ENCODE measurements at places on chromosomes 6 and 20.

DNA sequence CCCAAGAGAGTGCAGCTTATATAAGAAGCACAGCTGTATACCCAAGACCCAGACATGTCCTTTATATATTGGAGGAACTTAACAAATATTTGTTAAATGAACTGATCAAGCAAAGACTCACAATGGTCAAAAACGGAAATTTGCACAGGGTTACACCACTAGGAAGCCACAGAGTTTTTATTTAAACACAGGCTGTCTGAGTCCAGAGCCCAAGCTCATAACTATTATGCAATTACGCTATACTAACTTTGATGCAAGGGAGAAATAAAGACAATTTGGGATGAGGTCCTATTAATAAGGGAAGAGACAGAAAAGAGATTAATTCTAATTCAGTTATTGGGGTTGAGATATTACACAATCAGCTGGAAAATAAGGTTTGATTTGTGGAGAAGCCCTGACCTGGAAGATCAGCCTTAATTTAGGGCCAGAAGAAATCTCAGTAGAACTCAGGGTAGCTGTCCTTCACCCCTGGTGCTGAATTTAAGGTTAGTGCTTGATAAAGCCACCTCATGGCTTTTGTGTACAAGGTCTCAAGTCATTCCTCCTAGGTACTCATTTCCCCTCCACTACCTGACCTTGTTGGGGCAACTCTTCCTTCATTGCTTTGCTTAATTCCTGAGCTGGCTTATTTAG is 10.5 kb upstream of the ZNF334 start:
- no peak for DNase-seq

- DNase-seq, result no peak
Measured at GRCh38 chr20:62812181-62812906, 4.5 kb upstream of the COL9A3 start.

GRCh38 chr6:40340957-40341356 is 246.2 kb downstream of the LRFN2 start:
- no peak for DNase-seq

GRCh38 chr20:406200-407132 is 1.6 kb upstream of the RBCK1 start:
- DNase-seq, result no peak

GRCh38 chr20:45359406-45360148 is 3.4 kb upstream of the SYS1 start:
- no peak for DNase-seq

DNA sequence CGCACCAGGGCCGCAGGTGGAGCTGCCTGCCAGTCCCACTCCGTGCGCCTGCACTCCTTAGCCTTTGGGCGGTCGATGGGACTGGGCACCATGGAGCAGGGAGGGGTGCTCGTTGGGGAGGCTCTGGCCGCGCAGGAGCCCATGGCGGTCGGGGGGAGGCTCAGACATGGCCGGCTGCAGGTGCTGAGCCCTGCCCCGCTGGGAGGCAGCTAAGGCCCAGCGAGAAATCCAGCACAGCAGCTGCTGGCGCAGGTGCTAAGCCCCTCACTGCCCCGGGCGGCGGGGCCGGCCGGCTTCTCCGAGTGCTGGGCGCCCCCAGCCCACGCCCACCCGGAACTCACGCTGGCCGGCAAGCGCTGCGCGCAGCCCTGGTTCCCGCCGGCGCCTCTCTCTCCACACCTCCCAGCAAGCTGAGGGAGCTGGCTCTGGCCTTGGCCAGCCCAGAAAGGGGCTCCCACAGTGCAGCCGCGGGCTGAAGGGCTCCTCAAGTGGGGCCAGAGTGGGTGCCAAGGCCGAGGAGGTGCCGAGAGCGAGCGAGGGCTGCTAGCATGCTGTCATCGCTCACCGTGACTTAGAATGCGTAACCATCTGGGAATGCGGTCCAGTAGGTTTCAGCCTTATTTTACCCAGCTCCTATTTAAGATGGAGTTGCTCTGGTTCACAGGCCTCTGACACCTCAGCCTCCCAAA is 77.3 kb downstream of the C6orf52 start:
- DNase-seq, result no peak

DNA sequence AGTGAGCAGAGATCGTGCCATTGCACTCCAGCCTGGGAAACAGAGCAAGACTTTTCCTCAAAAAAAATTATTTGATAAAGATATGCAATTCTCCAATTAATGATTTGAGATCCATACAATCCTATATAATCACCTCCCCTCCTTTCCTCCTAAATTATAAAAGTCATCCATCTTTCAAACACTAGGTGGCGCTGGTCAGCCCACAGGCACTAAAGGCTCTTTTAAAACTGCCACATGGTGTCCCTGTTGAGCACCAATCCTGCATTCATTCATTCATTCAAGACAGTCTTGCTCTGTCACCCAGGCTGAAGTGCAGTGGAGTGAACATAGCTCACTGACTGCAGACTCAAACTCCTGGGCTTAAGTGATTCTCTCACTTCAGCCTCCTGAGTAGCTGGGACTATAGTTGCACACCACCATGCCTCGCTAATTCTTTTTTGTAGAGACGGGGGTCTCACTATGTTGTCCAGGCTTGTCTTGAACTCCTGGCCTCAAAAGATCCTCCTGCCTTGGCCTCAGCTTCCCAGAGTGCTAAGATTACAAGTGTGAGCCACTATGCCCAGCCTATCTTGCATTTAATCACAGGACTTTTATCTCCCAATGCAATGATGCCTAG is 58.7 kb upstream of the SLC2A12 start:
- no peak for DNase-seq

- DNase-seq, result no peak
Measured at GRCh38 chr6:3139090-3139903, 18.0 kb downstream of the TUBB2A start.

DNA sequence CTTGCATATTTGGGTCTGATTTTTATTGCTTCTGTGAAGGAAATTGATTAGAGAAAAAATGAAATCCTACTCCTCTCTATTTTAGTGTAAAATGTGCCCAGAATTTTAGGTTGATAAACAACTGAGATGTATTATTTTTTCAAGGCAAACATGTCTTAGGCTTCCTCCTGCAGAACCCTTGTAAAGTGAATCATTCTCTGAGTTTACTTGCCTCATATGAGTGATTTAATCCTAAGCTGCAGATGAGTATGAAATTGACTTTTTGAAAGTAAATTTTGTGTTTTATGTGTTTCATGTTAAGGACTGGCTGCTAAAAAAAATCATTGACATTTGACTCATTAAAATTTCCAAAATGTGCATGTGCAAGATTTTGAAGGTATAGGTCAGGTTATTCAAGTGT is 138.5 kb upstream of the PHACTR1 start:
- DNase-seq, result no peak

- DNase-seq, result no peak
Measured at GRCh38 chr6:6713657-6714056, 125.1 kb downstream of the LY86 start.

- no peak for DNase-seq
Measured at GRCh38 chr6:154594496-154595198, 84.2 kb upstream of the CNKSR3 start.

- no peak for DNase-seq
Measured at GRCh38 chr6:52361414-52361944, 472 bp upstream of the PAQR8 start.

DNA sequence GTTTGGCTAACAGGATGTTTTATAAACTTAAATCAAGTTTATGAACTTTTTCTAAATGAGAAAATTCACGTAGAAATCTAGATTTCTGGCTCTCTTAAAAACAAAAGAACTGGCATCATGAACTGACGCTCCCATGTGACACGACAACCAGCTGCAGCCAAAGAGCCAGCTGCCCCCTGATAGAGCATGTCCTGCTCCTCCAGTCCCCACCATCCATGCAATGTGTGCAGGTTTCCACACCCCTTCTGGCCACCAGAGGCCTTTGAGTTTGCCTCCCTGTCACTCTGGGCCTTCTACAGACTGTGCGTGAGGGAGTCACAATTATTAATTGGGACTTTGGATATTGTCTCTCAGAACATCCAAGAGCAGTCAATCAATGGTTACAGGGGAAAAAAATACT is 1.6 kb upstream of the GPLD1 start:
- no peak for DNase-seq

- no peak for DNase-seq
Measured at GRCh38 chr20:19850198-19850533, 92.1 kb downstream of the RIN2 start.

DNA sequence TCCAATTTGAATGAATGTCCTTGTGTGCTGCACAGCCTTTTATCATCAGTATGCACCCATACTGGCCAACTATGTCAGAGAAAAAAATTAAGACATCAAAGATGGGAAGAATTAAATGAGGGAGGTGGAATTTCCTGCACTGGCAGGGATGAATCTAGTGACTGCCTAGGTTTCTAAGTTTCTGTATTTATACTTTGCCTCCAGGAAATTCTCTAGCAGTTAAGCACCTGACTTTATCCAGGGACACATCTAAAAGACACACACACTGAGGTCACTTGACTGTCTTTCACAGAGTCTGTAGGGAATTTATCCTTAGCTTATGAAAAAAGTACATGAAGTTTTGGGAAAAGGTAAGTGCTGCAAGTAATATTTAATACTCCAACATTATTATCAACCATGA is 636.5 kb upstream of the PTCHD4 start:
- DNase-seq, result no peak

GRCh38 chr20:10972219-10972860 is 298.5 kb upstream of the JAG1 start:
- DNase-seq, result no peak

GRCh38 chr20:23358923-23359593 is 2.9 kb upstream of the GZF1 start:
- no peak for DNase-seq

- DNase-seq, result no peak
Measured at GRCh38 chr6:109374326-109374892, 7.9 kb downstream of the CD164 start.

- no peak for DNase-seq
Measured at GRCh38 chr6:112735129-112735528, 388.0 kb downstream of the RFPL4B start.

GRCh38 chr6:154792761-154793160 is 59.5 kb downstream of the SCAF8 start:
- no peak for DNase-seq

DNA sequence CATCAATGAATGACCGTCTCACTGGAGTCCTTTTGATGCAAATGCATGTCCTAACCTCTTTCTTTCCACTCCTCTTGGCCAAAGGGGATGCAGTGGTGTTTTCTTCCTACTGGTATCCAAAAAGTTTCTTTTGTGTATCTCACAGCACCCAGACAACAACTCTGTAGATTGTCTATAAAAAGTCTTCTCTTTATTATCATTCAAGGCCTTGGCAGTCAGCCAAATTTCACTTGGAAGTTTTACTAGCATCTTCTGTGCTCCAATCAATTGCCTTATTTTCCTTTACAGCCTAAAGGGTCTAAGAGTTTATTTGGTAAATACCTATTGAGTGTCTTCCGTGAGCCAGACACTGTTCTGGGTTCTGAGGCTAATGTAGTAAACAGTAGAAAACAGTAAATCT is 150.2 kb upstream of the RNF217 start:
- no peak for DNase-seq

DNA sequence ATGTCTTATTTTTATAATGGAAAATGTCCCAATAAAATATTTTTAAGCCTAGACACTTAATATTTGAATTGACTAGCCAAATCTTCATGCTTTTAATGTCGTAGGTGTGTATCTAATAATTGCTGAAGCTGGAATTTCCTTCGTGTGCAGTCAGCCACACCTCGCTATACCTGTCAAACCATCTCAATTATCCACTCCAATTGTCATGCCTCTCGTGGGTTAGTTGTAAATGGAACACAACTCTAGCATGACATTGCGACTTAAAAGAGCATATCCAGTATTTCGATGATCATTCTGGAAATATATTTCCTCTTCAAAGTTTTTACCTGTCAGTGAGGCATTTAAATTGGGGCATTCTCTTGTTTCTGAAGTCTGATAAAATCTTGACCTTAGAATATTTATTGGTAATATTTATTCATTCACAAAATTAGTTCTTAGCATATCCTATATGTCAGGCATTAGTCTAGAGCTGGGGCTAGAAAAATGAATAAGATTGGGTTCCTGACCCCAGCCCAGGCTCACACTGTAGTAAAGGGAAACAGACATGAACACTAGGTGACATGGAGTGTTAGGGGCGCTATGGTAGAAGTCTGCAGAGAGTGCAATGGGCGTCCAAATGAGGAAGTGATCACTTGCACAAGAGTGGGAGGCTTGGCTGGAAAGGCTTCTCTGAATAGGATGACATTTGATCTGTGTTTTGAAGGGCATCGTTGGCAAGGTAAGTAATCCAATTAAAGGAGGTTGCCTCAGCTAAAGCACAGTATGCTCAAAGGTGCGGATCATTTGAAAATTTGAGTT is 11.0 kb upstream of the CFAP206 start:
- DNase-seq, result no peak

GRCh38 chr6:10862361-10862760 is 19.5 kb downstream of the GCM2 start:
- DNase-seq, result no peak

DNA sequence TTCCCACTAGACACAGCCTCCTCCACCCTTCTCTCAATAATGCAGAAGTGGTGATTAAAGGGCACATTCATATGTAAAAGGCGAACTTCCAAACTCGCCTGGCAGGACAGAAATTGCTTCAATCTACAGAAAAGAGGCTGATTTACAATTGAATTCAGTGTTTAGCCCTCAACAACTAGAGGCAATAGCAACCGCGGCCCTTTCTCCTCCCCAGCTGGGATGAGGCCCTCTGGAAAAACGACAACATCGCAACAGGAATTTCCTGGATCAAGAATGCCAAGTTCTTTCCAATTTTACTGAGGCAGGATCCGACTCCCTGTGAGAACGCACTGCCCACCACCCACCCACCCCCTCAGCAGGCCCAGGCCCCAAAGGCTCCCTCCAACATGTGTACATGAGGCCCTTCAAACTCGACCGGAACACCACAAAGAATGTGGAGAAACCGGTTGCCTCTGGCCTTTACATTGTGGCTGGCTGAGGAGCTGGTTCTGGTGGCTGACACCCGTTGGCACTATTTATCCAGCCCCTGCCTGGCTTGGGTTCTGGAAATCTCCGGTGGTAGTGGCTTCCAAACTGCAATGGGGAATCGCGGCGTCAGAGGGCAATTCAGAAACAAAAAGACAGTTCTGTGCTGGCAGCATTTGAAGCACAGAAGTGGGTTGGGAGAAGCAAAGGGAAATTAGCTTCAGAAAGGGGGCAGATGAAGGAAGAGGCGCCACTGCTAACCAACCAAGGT is 36.8 kb downstream of the ZMYND8 start:
- no peak for DNase-seq

DNA sequence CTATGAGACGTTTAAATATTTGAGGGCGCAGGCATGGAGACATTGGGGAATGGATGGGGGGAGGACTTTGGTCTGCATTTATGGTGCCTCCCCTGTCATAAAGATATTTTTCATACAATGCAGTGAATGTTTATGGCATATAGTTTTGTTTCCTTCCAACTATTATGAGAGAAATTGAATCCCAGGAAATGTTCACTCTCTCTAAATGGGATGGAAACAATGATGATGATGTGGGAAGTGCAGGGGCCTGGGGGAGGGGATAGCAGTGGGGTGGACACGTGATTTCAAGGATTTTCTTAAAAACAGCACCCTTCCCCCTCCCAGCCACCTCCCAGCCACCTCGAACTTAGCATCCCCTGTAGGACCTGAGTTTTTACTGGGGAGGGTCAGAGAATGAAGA is 69.9 kb downstream of the TOX2 start:
- DNase-seq, result no peak

GRCh38 chr6:13535306-13535705 is 39.1 kb upstream of the SIRT5 start:
- no peak for DNase-seq
